ENCODE measurements at places on chromosomes 7 and 10.

DNA sequence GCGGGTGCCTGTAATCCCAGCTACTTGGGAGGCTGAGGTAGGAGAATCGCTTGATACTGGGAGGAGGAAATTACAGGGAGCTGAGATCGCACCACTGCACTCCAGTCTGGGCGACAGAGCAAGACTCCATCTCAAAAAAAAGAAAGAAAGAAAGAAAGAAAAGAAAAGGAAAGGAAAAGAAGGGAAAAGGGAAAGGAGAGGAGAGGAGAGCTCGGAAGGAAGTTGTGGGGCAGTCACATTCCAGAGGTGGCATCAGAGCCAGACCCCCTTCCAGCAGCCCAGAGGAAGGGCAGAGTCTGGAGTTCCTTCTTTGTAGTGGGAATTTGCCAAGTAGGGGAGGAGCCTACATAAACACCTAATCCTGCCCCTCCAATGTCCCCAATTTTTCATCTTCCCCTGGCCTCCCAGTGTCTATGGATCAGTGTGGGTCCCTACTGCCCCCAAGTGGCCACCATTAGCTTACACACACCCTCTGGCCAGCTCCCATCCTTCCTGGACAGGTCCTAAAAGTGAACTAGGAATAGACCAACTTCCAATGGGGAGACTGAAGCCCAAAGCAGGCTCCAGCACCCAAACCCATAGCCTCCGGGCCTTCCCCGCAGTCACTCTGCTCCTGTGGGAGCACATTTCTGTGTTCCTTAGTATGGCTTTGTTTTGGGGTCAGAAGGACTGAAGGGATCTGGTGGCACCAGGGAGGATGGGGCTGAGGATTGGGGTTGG lies 39.6 kb upstream of the HSPB1 start:
- peak; percentile 56 for DNase-seq

DNA sequence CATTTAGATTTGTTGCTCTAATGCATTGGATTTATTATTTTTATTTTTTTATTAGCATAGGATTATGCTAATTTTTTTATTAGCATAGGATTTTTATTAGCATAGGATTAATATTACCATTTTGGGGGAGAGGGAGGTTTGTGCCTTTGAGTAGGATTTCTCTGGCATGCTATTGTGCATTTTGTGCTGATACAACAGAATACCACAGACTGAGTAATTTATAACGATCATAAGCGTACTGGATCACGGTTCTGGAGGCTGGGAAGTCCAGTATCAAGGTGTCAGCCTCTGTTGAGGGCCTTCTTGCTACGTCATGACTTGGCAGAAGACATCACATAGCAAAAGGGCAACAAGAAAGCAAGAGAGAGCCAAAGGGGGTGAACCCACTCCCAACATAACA lies 187.5 kb downstream of the XPNPEP1 start:
- DNase-seq: no peak

- no peak for DNase-seq
Measured at GRCh38 chr10:16964576-16965343, 147.5 kb upstream of the RSU1 start.

- no peak for DNase-seq
Measured at GRCh38 chr10:70270952-70271351, 12.9 kb downstream of the NPFFR1 start.

- no peak for DNase-seq
Measured at GRCh38 chr10:125584954-125585353, 98.0 kb downstream of the TEX36 start.

DNA sequence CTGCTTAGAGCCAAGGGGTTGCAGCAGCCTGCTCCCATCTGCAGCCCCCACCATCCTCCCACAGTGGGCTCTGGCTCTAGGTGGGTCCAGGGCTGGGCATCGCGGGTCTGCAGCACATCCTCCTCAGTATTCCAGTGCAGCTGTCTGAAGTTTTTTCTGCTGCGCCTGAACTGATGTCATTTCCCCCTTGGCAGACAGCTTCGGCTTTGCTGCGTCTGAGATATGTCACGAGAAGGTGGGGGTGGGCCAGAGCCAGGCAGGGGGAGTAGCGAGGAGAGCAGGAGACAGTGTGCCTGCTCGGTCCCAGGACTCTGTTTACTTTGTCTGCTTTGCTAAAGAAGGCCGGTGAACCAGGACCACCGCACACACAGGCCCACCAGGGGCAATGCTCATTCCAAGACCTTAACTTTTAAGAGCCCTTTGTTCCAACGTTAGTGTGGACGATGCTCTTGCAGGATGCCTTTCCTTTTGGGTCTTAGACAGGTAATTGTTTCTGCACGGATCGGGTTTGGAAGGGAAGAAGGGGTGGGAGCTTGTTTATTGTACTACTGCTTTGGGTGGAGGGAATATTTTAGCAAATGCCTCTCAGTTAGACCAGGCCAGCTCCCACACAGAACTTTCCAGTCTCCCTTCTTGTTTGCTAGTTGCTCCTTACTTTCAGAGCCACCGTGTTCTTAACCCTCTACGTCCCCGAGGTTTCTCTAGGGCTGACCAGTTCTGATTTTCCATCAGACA lies 32.4 kb downstream of the WBP1L start:
- peak; percentile 47 for DNase-seq

- no peak for DNase-seq
Measured at GRCh38 chr7:142098004-142098403, 13.5 kb upstream of the MGAM2 start.

GRCh38 chr10:26781797-26782196 lies 79.0 kb downstream of the ABI1 start:
- peak; percentile 36 for DNase-seq

DNA sequence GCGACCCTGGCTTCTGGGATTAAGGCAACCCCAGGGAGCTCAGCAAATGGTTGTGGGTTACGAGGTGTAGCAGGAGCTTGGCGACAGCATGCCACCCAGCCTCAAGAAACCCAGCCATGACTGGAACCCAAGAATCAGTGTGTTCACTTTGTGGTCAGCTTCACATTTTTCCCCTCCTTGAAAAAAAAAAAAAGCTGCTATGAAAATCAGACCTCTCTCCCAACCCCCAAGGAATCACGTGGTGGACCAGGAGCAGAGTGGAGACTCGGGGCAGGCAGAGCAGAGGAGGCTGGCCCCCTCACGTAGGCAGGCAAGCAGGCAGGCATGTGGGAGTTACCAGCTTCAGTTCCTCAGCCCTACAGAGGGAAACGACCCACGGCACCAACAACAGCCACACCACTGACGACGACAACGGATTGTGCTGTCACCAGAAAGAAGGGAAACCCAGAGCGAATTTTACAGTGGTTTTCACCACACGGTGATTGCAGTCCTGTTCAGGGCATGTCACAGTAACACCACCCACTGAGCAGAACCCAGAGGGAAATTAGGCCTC lies 203.4 kb downstream of the SLC25A13 start:
- no peak for DNase-seq

- DNase-seq: no peak
Measured at GRCh38 chr7:98209166-98209920, 1.9 kb upstream of the BHLHA15 start.

DNA sequence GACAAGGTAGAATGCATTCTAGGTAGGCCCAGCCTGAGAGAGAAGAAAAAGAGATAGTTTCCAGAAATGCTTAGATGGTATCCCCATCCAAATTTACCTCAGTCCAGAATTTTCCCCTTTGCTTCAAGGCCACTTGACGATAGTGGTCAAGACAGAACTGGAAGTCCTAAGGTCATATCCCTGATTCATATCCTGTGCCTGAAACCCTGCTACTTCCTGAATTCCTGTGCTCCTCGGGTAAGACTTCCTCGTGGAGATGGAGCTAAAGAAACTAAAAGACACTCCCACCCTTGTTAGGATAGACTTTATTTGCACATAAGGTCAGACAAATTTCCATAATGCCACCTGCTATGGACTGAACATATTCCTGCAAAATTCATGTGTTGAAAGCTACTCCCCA lies 175.9 kb downstream of the EVX1 start:
- DNase-seq: no peak

DNA sequence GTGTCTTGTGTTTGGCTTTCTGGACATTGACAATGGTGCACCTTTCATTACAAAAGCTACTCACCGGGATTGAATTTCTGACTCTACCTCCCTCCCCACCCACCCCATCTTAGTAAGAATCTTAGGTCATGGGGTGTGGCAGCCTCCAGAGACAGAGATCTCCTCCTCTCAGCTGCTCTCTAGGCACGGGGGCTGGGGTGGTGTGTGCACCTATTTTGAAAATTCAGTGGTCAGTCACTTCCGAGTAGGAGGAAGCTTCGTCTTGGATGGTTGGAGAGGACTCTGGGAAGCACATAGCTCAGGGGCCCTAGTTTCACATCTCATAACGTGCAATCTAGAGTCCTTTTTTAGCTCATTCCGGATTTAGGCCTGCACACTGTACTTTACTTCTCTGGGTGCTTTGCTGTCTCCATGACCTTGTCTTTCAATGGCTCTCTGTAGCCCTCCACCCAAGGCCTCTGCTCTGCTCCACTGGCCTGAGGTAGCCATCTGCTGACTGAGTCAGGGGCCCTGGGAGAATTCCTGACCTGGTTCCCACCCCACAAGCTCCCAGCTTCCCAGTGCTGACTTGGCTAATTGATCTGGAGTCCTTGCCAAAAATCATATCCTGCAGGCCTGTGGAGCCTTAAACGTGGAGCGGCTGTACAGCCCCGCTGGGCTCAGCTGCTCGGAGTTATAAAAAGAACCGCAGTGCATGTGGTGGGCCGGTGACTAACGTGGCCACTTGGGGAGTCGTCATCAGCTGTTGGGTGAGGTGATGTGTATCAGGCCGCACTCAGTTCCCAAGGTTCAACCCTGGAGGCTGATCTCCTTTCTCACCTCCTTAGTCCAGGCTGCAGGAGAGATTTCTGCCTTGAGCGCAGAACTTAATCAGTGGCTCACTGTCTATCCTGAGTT lies 19.3 kb upstream of the ADAMTS14 start:
- DNase-seq: no peak

DNA sequence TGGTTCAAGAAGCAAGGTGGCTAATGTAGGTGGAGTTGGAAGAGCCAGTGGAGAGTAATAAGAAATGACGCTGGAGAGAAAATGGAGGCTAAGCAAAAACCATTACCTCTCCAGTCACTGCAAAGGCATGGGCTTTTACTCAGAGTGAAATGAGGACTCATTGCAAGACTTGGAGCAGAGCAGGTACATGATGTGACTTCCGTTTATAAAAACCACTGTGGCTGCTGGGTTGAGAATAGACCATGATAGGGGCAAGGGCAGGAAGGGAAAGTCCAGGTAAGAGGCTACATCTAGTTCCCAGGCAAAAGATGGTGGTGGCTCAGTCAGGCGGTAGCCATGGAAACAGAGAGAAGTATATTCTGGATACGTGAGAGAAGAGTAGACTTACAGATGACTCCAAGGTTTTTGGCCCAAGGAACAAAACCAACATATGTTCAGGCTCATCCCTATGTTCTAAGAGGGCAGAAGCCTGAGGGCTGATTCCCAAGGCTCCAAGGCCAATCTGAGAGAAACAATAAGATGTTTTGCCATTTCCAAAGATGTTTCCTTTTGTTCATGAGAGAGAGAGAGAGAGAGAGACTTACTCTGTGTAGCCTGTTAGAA lies 21.5 kb upstream of the PDE1C start:
- DNase-seq: no peak

- no peak for DNase-seq
Measured at GRCh38 chr10:32091046-32091445, 34.8 kb upstream of the KIF5B start.

GRCh38 chr10:73889014-73889413 lies 14.7 kb upstream of the CAMK2G start:
- DNase-seq: peak; percentile 60

- DNase-seq: no peak
Measured at GRCh38 chr7:84237533-84238173, 43.1 kb upstream of the SEMA3A start.

DNA sequence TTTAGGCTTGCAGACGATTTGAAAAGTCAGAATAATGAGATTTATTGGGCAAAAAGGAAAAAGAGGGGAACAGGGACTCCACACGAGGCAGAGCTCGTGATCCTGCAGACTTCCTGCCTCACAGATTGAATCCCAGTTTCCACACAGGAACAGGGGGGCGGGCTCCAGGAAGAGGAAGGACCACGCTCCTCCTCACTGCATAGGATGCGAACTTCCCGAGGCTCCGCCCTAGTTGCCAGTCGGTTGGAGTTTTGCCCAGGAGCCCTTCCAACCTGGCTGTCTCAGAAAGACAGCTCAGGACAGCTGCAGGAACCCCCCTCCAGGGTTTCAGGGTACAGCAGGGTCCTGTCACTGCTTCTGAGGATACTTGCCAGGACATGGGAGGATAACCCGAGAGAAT lies 488.3 kb upstream of the ADARB2 start:
- no peak for DNase-seq

DNA sequence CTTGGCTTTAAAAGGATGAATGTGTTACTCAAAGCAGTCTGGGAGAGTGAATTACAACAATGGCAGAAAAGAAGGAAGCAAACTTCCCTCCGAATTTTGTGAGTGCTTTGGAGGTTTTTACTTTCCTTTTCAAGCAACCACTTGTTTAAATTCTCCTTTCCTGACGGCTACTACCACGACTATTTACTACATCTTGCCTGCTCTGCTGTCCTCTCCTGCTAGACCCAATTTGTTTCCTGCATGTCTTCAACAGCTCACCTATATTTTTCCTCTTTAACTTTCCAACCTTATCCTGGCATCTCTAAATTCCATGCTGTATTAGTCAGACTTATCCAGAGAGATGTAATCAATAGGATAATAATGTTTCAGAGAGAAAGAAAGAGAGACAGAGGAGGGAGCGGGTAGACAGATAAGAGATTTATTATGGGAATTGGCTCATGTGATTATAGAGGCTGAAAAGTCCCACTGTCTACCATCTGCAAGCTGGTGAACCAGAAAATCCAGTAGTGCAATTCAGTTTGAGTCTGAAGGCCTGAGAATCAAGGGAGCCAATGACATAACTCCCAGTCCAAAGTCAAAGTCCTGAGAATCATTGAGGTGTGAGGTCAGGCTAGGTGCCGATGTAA lies 42.8 kb upstream of the SLC13A1 start:
- no peak for DNase-seq

DNA sequence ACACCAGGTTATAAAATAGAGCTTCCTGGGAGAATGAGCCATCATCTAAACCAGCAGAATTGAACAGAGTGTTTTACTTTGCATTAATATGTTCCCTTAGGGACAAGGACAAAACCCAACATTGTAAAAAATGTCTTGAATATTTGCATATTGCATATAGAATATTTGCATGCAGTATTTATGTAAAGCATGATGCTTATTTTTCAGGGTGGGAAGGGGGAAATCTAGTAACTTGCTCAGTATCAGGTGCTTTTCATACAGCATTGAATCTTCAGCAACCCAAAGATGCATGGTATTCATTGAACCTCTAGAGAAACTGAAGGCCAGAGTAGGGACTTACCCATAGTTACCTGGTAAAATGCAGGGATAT lies 409.2 kb upstream of the ZMIZ1 start:
- DNase-seq: no peak

- DNase-seq: no peak
Measured at GRCh38 chr7:155883491-155884224, 71.4 kb upstream of the SHH start.
